ENCODE measurements at places on chromosomes 2 and 18.

- DNase-seq: no peak
Observed at GRCh38 chr2:216082805-216083204, 1.1 kb downstream of the TMEM169 start.

- no peak for DNase-seq
Observed at GRCh38 chr18:7307526-7307925, 76.6 kb downstream of the LRRC30 start.

DNA sequence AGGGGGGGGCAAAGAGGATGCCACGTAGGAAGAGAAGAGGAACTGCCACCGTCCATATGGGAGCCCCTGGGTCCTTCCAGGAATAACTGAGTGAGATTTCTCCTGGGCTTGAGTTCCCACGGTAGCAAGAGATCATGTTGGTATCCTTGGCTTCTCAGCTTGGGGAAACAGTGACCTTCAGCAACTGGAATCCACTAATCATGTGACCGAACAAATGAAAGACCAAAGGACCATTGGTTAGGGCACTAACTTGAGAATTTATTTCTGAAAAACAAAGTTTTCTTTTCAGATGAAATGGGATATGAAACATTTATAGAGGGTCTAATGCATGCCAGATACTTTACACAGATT, 259.4 kb upstream of the ID2 start:
- DNase-seq: no peak

DNA sequence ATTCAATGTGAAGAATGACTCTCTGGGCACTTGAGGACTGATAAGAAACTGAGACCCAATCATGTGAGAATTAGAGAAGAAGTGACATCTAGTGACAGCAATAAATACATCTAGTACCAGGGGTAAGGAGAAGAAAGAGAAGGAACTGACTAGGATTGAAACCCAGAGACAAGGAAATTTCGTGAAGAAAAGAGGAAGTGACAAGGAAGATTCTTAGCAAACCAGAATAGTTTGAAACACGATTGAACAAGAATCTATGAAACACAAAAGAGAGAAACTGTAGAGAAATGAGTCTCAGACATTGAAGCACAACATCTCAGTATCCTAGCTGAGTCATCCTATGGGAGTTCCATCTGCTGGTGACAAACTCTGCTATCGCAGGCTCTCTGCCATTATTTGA, 571.9 kb upstream of the PKDCC start:
- no peak for DNase-seq

- no peak for DNase-seq
Observed at GRCh38 chr2:122627388-122627787, 871.9 kb downstream of the TSN start.

DNA sequence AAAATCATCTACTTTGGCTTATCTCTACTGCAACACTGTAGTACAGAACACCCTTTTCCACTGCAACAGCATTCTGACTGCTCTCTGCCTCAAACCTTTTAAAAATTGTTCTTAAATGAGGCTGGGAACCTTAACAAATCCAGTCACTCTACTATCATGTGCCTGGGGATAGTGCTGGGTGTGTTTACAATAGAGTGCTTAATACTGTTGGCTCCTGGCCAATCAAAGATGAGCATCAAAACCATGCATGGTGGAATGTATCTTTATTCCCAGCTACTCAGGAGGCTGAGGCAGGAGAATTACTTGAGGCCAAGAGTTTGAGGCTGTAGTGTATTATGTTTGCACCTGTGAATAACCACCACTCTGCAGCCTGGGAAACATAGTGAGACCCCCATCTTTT, 7.4 kb downstream of the ANKAR start:
- DNase-seq: no peak

DNA sequence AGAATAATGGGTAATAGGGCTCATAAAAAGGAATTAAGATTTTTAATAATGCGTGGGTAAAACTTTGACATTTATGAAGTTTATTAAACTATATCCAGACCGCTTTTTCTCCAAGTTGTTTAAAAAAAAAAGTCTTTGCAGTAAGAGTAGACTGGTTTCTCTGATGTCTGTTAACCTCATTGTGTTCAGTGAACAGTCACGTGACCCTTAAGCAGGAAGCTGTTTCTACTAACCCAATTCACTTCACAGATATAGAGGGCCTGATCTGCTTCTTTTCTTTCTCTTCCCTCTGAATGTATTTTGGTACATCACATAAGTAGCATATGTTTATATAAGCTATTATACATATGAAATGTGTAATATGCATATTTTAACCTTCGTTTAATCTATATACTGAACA, 1011.3 kb upstream of the CELF4 start:
- no peak for DNase-seq

- DNase-seq: no peak
Observed at GRCh38 chr2:225471482-225471881, 72.0 kb downstream of the NYAP2 start.

GRCh38 chr2:105861200-105861599, 116.5 kb downstream of the NCK2 start:
- DNase-seq: no peak

DNA sequence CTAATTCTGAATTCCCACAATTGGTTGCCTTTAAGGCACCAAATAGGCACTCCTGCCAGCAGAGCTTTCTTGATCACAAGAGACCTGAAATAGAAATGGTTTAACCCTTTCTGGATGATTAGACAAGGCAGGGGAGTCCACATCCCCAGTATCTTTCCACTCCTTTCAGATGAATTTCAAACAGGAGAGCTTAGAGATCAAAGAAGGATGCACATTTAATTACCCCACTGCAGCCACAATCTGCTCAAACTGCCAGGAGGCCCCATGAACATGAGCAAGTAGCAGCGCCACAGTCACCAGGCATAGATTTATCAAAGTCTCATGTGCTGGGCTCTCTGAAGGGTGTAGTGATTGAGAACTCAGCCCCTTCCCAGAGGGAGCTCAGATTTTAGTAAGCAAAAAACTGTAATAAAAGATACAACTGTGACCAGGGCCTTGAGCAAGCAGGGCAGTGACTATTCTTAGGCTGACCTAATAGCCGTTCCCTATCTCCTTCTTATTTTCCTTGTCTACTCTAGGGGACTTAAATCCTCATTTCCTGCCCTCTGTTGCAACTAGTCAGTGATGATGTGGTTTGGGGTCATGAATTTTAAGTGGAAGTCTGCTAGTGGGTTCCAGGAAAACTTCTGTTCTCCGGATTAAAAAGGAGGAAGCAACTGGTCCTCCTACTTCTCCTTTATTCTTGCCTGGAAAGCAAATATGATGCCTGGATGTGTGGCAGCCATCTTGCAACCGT, 53.7 kb downstream of the SLC4A3 start:
- DNase-seq: peak; percentile 3

GRCh38 chr2:165601928-165602521, 132.5 kb downstream of the CSRNP3 start:
- no peak for DNase-seq

DNA sequence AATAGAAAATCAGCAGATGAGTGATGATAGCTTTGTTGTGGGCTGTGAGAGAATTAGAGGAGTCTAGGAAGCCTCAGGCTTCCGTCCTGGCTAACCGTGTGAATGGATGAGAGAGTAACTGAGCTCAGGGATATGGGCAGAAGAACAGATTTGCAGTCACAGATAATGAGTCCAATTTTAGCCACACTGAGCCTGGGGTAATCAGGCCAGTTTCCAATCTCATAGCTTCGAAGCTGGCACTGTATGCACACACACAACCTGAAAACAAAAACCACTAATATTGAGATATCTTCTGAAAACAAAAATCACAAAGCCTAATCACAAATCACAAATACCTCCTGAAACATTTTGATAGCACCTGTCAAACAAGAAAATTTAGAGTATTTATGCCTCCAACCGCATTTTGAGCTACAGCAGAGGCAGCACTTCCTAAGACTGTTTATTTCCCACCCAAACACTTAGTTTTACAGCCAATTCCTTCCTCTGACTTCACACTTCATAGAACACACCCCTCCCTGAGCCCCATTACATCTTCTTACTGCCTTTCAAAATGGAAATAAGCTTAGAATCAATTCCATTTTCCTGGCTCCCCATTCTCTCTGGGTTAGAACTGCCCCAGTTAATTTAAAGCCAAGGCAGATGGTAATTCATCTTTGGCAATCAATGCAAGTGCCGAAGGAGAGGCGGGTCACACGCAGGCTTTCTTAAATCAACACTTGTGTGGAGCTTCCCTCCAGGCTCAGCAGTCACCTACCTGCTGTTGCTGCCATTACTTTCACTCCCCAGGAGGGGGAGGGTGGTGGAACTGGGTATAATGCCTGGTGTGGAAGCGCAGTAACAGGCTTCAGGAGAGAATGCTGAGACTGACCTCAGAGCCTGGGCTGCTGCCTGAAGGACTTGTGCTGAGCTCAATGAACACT, 18.9 kb downstream of the TTR start:
- no peak for DNase-seq

DNA sequence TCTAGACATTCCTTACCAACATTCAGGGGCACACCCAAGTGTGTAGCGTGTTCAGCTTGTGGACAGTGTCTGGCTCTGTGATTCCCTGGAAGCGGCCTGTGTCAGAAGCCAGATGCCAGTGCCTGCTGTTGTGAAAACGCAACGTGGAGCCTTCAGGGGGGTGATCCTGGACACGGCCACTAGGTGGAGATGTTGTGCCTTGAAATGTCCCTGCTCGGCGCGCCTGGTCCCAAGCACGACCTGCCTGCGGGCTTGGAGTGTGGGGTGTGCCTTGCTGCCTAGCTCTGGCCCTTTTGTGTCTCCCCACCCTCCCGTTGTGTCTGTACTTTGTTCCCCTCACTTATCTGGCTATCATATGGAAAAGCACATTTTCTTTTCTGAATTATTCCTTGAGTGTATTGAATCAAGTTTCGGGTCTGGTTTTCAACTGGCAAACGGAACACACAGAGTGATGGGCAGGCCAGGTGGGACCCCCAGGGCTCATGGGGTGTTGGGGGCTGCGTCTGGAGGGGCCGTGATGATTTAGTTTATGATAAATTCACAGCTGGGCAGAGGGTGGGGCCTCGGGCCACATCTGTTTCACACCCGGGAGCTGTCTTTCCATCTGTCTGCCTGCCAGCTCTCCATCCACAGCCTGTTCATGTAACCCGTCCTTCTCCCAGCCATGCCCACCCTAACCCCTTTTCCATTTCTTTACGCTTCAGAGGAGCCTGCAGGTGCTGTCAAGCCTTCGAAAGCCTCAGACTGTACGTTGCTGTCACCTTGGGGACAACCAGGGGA, 95.5 kb downstream of the DYSF start:
- DNase-seq: peak; percentile 70

- no peak for DNase-seq
Observed at GRCh38 chr2:217616936-217617335, 385.9 kb downstream of the TNS1 start.

DNA sequence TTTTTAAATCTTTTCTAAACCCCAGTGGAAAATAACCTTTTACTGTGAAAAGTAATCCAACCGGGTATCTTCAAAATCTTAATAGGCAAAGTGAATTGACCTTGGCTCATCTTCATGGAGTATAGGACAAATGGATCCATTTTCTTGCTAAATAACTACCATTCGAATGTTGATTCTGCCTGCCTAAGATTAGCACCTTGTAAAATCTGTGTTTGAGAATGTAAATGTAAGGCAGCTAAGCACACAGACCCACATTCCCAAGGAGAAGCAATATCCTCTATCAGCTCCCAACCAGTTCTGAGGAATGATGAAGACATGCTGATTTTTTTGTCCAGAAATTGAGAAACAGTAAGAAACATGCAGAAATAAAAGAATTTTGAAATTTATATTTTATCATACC, 509.8 kb upstream of the SMIM21 start:
- no peak for DNase-seq

DNA sequence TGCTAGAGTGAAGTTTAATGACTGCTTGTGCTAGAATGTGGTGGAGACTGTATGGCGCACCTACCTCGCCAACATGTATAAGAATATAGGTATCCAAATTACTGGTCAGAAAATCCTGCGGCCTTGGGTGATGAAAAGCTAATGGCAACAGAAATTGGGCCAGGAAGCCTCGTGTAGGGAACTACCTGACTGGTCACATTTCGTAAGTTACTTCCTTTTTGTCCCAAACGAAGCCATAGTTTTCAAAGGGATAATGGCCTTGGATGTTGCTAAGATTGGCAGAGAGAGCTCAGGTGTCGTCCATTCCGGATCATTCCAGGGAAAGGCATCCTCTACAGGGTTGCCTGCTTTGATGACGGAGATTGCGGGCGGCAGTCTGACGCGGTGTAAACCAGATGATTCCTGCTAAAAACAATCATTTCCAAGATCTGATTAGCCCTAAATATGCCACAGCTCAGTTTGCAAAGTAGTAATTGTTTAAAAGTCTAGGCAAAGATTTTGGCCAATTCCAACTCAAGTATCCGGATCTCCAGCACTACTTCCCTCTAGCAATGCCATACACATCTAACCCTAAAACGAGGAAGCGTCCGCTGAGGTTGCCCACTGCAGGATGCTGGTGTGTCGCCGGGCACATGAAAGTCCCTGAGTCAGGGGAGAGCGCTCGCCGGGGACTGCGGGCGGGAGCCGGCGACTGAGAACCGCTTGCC, 708 bp upstream of the MALT1 start:
- DNase-seq: no peak

GRCh38 chr2:141109633-141110032, 1021.2 kb downstream of the LRP1B start:
- DNase-seq: no peak

- no peak for DNase-seq
Observed at GRCh38 chr18:57018845-57019244, 128.0 kb upstream of the BOD1L2 start.

DNA sequence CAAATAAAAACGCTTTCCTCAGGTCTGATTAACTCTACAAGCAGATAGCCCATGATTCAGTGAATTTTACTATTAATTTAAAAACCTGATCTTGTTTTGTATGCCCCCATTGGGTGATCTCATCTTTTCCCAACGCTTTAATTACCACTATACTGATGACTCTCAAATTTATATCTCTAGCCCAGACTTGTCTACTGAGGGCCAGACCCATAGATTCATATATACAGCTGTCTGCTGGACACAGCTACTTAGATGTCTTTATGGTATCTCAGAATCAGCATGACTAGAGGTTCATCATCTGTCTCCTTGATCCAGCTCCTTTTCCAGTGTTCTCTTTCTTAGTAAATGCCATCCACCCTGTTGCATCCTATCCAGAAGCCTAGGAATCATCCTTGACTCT, 33.8 kb downstream of the TAF1B start:
- DNase-seq: no peak

DNA sequence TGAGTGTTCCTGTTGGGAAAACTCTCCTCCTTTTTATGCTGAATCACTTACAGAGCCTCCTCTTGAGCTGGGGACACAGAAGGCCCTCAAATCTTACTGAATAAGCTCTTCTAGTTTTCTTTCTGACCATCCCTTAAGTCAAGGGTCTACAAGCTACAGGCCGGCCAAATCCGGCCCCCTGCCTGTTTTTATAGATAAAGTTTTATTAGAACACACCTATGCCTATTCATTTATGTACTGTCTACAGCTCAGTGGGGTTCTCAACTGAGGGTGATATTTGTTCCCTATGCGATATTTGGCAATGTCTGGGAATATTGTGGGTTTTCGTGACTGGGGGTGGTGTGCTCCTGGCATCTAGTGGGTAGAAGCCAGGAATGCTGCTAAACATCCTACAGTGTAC, 14.0 kb downstream of the CDC42EP3 start:
- DNase-seq: no peak

GRCh38 chr18:50658601-50659000, 98.7 kb downstream of the MAPK4 start:
- DNase-seq: peak; percentile 72

Data from lower leg skin (tissue), 4 donors.